ENCODE measurements at places on chromosomes 12 and 14.

- H3K4me1 ChIP-seq: no peaks in the 10 kb centered on the region
- H3K27me3 ChIP-seq: no peaks in the 10 kb centered on the region
- DNase-seq: no peak
- H3K4me3 ChIP-seq: no peak overlapping the region
- no peaks in the 10 kb centered on the region for H3K36me3 ChIP-seq
Observed at GRCh38 chr14:33282331-33283230, 343.9 kb downstream of the NPAS3 start.

DNA sequence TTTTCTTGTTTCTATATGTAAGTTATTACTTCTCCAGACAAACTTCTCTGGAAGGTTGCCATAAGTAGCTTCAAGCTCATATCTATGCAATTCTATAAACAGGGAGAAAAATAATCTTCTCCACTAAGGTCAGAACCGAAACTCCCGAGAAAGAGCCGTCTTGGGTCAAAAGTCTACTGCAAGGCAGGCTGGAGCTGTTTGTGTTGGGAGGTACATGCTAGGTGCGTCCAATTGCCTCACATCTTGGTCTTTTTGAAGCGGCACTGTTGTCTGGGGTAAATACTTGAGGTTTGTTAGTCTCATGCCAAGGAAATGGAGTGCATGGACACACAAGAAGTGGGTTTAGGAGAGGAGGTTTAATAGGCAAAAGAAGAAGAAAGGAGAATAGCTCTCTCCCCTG is 674.7 kb upstream of the TMEM132C start:
- no peaks in the 10 kb centered on the region for H3K36me3 ChIP-seq
- no peak for DNase-seq
- H3K4me3 ChIP-seq: no peak overlapping the region
- H3K27me3 ChIP-seq: no peaks in the 10 kb centered on the region
- H3K27ac ChIP-seq: no peak overlapping the region

- H3K4me3 ChIP-seq: no peak overlapping the region
- DNase-seq: no peak
- H3K27me3 ChIP-seq: no peaks in the 10 kb centered on the region
- no peak overlapping the region for H3K27ac ChIP-seq
- no peaks in the 10 kb centered on the region for H3K36me3 ChIP-seq
- no peaks in the 10 kb centered on the region for H3K4me1 ChIP-seq
Observed at GRCh38 chr12:43277651-43278540, 274.1 kb downstream of the ADAMTS20 start.

DNA sequence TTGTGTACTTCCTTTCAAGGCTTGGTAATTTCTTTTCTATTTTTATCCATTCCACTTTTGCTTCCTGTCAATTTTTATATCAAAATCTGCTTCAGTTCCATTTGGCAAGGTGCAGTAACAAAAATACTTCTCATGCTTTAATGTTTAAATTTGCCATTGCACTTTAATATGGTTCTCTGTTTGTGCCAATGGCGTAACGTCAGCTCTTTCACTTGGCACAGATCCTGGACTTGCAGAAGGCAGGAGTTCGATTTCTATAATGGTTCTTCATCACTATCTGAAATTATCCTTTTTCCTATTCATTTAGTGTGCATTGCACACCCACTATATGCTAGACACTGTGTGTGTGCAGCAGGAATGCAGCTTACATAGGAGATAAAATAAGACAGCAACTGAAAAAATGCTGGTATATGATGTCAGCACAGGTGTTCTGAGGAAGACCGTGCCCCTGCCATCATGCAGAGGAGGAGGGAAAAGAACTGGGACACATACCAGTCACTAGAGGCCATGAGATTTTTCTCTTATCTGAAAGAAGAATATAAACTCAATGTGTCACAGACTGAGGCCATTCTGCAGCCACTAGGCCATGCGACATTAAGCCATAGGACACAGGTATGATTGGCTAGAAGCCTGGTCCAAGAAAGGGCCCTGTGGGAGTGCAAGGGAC is 298.2 kb downstream of the RPAP3 start:
- H3K4me1 ChIP-seq: peaks cover 51% of the 10 kb centered on the region
- no peak for DNase-seq
- peaks cover 8% of the 10 kb centered on the region for H3K36me3 ChIP-seq

DNA sequence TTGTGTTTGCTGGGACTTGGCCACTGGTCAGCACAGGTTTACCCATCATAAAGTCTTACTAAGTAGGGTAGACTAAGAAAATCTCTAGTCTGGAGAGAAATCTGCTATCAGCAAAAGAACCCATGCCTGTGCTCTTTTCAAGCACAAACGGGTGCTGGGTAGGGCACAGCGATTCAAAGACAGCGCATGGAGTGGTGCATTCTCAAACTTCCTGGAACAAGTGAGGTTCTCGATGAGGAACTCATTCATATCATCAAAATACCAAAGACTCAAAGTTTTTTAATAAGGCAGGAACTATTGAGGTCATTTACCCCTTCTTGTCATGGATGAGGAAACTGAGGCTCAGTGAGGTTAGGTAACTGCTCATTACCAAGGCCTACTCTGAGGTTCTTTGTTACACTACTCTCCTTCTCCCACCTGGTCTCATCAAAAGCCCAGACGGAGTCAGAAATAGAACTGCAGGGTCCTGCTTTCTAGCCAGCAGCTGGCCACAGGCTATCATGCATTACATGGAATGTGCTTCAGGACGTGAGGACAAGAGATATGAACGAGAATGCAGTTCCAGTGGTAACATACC is 390.3 kb downstream of the ZFP36L1 start:
- H3K4me3 ChIP-seq: no peak overlapping the region
- H3K4me1 ChIP-seq: peaks cover 10% of the 10 kb centered on the region
- no peak overlapping the region for H3K27ac ChIP-seq
- DNase-seq: no peak
- no peaks in the 10 kb centered on the region for H3K36me3 ChIP-seq
- H3K27me3 ChIP-seq: no peaks in the 10 kb centered on the region

- H3K4me1 ChIP-seq: peaks cover 40% of the 10 kb centered on the region
- peak overlapping the region; percentile 47 for H3K27ac ChIP-seq
- no peak overlapping the region for H3K4me3 ChIP-seq
Observed at GRCh38 chr14:89304972-89305703, 111.9 kb downstream of the FOXN3 start.

DNA sequence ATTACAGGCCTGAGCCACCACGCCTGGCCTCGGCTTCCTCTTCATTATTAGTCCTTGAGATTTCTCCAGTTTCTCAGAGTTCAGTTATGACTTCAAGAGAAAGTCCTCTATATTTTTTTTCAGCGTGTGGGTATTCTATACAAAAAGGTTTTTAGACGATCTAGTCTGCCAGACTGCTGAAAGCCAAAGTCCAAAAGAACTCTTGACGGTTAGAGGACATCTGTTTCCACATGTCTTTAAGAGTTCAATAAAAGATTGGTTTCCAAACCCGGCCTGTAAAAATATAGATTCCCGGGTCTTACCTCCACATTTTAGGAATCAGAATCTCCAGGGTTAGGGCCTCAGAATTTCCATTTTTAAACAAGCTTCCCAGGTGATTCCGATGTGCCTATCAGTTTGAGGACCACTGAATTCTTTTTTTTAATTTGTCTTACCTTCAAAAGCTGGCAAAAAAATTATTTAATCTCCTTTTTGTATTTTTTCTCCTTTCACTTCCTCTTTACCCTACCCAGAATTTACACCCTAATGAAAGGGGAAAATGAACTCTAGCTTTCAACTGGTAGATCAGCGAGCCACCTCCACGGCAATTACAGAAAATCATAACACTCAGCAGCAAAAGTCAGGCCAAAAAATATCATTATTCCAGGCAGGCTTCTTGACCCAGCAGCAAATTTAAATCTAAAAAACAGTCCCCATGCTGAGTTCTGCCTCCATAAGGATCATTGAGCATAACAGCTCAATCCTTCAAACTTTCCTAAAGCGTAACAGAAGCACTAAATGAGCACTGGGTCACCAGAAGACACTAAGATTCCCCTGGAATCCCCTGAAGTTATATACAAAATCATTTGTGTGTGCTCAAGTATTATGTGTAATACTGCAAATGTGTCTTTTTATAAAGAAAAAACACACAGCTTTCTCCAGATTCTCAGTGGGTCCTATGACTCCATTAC is 8.7 kb downstream of the NT5DC3 start:
- no peaks in the 10 kb centered on the region for H3K27me3 ChIP-seq
- H3K27ac ChIP-seq: no peak overlapping the region
- no peak overlapping the region for H3K4me3 ChIP-seq
- H3K4me1 ChIP-seq: no peaks in the 10 kb centered on the region
- no peak for DNase-seq

DNA sequence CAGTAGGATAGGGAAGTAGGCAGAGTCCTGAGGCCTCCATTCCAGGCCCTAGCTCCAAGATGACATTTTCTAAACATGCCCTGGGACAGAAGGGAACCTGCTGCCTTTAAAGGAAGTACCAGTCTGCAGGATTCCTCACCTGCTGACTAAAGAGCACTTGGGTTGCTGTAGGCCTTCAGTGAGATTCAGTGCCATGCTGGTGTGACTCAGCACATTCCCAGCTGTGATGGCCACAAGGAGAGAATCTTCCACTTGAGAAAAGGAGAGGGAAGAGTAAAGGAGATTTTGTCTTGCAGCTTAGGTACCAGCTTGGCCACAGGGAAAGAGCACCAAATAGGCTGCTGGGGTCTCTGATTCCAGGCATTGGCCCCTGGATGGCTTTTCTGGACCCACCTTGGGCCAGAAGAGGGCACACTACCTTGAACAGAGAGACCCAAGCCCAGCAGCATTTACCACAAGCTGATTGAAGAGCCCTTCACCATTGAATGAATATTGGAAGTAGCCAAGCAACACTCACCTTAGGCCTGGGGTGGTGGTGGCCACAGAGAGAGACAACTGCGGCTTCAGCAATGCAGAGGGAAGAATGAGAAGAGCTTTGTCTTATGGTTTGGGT is 498.3 kb downstream of the KCNH5 start:
- no peak overlapping the region for H3K27ac ChIP-seq
- no peaks in the 10 kb centered on the region for H3K36me3 ChIP-seq
- DNase-seq: no peak
- no peak overlapping the region for H3K4me3 ChIP-seq
- H3K27me3 ChIP-seq: no peaks in the 10 kb centered on the region

GRCh38 chr12:117571321-117571720 is 209.9 kb upstream of the NOS1 start:
- H3K36me3 ChIP-seq: no peaks in the 10 kb centered on the region
- DNase-seq: no peak
- no peak overlapping the region for H3K4me3 ChIP-seq

- no peak overlapping the region for H3K4me3 ChIP-seq
- no peak for DNase-seq
- peaks cover 8% of the 10 kb centered on the region for H3K27me3 ChIP-seq
- no peaks in the 10 kb centered on the region for H3K36me3 ChIP-seq
- no peak overlapping the region for H3K27ac ChIP-seq
Observed at GRCh38 chr14:93708311-93708734, 80.0 kb downstream of the PRIMA1 start.

DNA sequence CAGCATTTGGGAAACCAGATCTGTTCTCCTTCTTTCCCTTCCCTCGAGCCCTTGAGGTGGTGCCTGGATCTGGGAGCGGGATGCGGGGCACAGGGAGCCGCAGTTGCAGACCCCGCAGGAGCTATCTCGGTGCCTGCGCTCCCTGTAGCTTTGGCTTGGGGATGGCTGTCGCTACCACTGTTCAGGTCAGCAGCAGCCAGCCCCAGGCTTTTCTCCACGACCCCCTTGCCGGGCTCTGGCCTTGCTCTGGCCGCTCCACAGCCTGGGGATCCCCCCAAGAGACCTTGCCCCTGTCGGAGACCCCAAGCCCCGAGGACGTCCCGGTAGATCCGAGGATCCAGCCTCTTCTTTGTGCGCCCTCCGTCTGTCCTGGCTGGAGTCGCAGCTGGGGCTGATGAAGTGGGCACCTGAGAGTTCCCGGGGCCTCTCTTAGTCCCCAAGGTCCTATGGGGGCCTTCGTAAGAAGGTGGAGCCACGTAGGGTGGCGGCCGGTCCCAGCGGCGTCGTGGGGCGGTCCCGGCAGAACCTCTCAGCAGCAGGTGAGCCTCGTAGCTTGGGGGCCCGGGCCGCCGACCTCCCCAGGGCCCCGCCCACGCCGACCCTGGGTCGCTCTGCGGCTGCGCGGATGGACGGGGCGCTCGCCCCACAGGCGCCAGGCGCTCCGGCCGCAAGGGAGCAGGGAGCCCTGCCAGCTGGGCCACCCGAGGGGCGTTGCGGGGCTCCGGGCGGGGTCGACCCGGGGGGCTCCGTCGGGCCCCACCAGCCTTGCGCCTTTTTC is 1.3 kb downstream of the DDN start:
- DNase-seq: peak; percentile 41
- peaks cover 19% of the 10 kb centered on the region for H3K36me3 ChIP-seq
- H3K4me3 ChIP-seq: peak overlapping the region; percentile 40
- H3K27ac ChIP-seq: no peak overlapping the region

DNA sequence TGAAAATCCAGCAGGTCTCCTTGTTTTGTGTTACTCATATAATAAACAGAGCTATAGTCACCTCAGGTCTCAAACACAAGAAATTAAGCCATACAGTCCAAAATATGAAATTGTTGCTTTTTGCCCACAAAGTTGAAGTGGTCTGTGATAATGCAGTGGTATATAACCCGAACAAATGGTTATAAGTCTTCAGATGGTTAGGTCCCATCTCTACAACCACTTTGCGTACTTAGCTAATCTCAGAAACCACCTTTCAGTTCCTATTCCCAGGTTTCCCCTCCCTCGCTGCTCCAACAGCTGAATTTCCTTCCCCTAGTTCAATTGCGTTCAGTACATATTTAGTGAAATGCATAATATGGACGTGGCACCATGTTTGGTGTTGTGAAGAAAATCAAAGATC is 3.3 kb upstream of the KCNA5 start:
- peaks cover 59% of the 10 kb centered on the region for H3K27me3 ChIP-seq
- no peak for DNase-seq
- H3K4me1 ChIP-seq: no peaks in the 10 kb centered on the region
- H3K4me3 ChIP-seq: no peak overlapping the region

- no peak overlapping the region for H3K27ac ChIP-seq
- peaks cover 4% of the 10 kb centered on the region for H3K27me3 ChIP-seq
- H3K4me3 ChIP-seq: no peak overlapping the region
- H3K4me1 ChIP-seq: peaks cover 2% of the 10 kb centered on the region
- no peak for DNase-seq
Observed at GRCh38 chr14:23828001-23828400, 125.6 kb upstream of the DHRS4 start.

DNA sequence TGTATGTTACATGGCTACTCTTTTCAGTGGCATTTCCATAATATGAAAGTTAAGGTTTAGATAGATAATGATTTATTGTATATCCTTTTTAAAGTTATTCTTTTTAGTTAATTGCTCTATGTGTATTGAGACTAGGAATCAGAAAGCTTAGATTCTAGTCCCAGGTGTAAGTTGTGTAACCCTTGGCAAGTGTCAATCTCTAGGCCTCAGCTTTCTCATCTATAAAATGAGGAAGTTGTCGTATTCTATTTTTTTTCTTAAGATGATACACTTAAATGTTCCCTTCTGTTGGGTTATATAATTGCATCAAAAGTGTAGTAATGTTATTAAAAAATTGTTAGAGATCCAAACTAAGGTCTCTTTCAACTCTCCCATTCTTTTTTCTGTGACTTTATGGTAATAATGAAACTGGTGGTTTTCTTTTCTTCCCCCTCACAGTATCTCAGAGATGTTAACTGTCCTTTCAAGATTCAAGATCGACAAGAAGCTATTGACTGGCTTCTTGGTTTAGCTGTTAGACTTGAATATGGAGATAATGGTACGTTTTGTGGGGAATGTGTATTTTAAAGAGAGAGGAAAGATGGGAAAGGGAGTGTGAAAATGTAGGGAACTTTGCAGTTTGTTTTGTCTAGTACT is 4.1 kb downstream of the RTRAF start:
- H3K4me1 ChIP-seq: peaks cover 50% of the 10 kb centered on the region
- no peak overlapping the region for H3K4me3 ChIP-seq
- H3K36me3 ChIP-seq: peaks cover 39% of the 10 kb centered on the region
